ENCODE measurements at places on chromosomes 16 and 17. TPM values are rescaled to one million over a fixed set of nuclear protein-coding genes. Genes with fewer than 3 reads are reported as not detected.
A peak's percentile ranks its signal among the peaks of the same experiment; 100 is the strongest.

Gene GPR142
- polyA plus RNA-seq: not detected

GRCh38 chr17:78899361-78900260 is 3.4 kb downstream of the CEP295NL start:
- no peaks in the 10 kb centered on the region for H3K36me3 ChIP-seq
- no peak overlapping the region for H3K4me3 ChIP-seq
- peak; percentile 63 for DNase-seq
- H3K4me1 ChIP-seq: peaks cover 73% of the 10 kb centered on the region

DNA sequence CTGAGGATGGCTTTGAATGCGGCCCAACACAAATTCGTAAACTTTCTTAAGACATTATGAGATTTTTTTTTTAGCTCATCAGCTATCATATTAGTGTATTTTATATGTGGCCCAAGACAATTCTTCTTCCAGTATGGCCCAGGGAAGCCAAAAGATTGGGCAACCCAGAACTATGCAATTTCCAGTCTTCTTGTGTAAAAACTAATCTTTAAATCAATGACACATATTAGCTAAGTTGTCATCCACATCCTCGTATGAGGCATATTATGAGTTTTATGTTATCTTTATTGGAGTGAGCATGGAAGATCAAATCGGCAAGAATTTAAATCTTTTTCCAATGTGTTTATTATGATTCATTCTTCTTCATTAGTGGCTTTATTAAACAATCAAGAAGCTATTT is 198.6 kb upstream of the HSBP1 start:
- H3K36me3 ChIP-seq: no peaks in the 10 kb centered on the region
- H3K4me3 ChIP-seq: no peak overlapping the region
- H3K27ac ChIP-seq: no peak overlapping the region
- no peaks in the 10 kb centered on the region for H3K27me3 ChIP-seq
- H3K4me1 ChIP-seq: no peaks in the 10 kb centered on the region

DNA sequence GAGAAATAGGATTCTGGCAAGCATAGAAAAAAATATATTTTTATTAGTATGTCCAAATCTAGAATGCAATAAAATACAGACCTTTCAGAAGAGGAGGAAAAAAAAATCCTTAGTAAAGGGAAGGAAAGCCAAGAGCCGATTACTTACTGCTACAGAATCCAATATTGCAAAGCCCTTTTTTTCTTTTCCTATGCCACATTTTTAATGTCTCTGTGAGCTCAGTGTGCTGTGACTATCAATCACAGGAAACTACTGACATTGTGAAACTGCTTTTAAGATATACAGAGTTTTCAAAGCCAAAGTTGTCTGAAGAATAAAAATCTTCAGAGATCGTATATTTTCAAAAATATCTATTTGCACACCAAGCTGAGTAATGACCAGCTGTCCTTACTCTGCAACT is 120.4 kb downstream of the CHD9NB start:
- DNase-seq: no peak
- no peak overlapping the region for H3K4me3 ChIP-seq
- no peaks in the 10 kb centered on the region for H3K27me3 ChIP-seq
- no peaks in the 10 kb centered on the region for H3K36me3 ChIP-seq

Gene LGALS9C
- polyA plus RNA-seq: not detected

- DNase-seq: no peak
- no peaks in the 10 kb centered on the region for H3K4me1 ChIP-seq
- peaks cover 2% of the 10 kb centered on the region for H3K36me3 ChIP-seq
- H3K27ac ChIP-seq: no peak overlapping the region
Measured at GRCh38 chr17:80765241-80765961, 220.8 kb downstream of the RPTOR start.

- H3K36me3 ChIP-seq: no peaks in the 10 kb centered on the region
- H3K27ac ChIP-seq: no peak overlapping the region
- peaks cover 28% of the 10 kb centered on the region for H3K27me3 ChIP-seq
- DNase-seq: no peak
Measured at GRCh38 chr17:73690676-73691075, 46.4 kb upstream of the SDK2 start.

Gene KIF18B
- 0.80 TPM for polyA plus RNA-seq

- DNase-seq: no peak
- H3K36me3 ChIP-seq: peaks cover 30% of the 10 kb centered on the region
- H3K27me3 ChIP-seq: no peaks in the 10 kb centered on the region
- no peak overlapping the region for H3K27ac ChIP-seq
Measured at GRCh38 chr17:1033503-1033902, 36.6 kb downstream of the TIMM22 start.

DNA sequence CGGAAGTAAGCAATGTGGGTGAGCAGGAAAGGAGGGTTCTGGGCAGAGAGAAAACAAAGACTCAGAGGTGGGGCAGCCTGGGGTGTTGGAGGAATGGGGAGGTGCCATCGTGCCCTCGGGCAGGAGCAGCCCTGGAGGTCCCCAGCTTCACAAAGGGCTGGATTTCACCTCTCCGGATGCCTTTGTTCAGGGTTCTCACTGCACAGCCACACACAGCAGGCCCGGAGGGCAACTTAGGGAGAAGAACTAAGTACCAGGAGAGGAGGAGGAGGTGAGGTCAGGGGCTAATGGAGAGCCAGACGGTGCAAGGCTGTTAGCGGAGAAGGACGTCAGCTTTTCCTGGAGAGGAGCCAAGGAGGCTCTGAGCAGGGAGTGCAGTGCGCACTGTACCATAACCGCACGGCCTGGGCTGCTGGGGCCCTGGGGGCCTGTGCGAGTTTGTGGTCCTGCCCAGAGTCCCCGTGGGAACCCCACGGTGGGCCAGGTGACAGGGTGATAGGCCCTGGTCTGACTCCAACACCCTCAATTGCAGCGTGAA is 9.3 kb downstream of the ARRB2 start:
- no peak for DNase-seq
- no peak overlapping the region for H3K27ac ChIP-seq
- H3K4me3 ChIP-seq: no peak overlapping the region
- no peaks in the 10 kb centered on the region for H3K27me3 ChIP-seq
- H3K36me3 ChIP-seq: peaks cover 39% of the 10 kb centered on the region

DNA sequence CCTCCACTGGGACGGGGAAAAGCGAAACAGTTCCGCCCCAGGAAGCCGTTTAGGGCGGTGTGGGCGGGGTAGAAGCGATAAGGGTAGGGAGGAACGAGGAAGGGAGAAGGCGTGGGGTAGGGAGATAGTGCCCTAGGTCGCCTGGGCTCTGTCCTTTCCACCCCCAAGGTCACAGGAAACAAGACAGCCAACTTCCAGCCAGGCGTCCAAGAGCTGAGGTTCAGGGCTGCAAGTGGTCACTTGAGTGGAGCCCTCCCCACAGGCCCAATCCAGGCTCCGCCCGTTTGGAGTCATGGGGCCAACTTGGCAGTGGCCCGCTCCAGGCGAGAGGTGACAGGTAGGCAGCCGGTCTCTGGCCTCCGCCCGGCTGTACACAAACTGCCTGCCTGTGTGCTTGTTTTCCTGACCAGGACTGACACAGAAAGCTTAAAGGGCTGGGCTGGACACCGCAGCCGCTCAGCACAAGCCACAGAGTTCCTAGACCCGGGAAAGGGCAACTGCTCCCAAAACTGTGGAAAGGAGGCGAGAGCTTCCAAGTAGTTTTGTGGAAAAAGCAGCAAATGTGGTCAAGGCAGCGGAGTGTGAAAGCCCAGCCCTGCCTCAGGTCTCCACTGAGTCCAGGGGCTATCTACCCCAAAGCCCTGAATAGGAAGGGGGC is at the start of gene RILP:
TSS of gene RILP (minus strand) at position 23 of the 658 bp plus-strand sequence. CDS start 62 bp downstream, outside the sequence.
- peak within 1 kb of the TSS; percentile 85 for H3K4me3 ChIP-seq
- H3K4me1 ChIP-seq: peaks cover 54% of the 10 kb centered on the region
- peaks cover 45% of the 10 kb centered on the region for H3K36me3 ChIP-seq

DNA sequence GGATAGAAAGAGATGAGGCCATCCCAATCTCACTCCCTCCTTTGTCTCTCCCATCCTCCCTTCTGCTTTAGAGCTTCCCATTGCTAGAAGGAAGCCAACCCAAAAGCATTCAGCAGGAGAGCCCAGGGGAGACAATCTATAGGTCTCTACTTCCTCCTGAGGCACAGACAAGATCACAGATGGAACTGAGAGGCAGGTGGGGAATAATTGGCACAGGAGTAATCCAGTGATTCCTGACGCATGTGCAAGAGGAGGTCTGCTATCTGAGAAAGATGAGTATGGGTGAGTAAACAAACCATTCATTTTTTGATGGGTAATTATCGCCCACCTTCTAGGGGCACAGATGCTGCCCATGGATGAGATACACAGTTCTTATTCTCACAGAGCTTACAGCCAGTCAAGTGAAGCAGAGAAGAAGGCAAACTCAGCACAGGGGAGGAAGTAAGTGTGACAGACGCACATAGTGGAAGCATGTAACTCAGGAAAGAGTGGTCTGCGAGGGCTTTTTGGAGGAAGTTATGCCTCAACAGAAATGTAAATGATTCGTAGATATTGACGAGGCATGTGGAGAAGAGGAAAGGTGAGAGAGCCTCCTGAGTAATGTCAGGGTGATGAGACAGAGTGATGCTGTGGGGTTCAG is 88.9 kb upstream of the HLF start:
- H3K27ac ChIP-seq: no peak overlapping the region
- no peak for DNase-seq
- no peaks in the 10 kb centered on the region for H3K27me3 ChIP-seq
- no peaks in the 10 kb centered on the region for H3K4me1 ChIP-seq

- H3K27ac ChIP-seq: no peak overlapping the region
- H3K4me3 ChIP-seq: no peak overlapping the region
- H3K4me1 ChIP-seq: peaks cover 9% of the 10 kb centered on the region
- DNase-seq: no peak
- H3K27me3 ChIP-seq: no peaks in the 10 kb centered on the region
- no peaks in the 10 kb centered on the region for H3K36me3 ChIP-seq
Measured at GRCh38 chr17:1294157-1294717, 14.8 kb downstream of the TRARG1 start.

Gene BTBD17
- polyA plus RNA-seq: not detected

- H3K27ac ChIP-seq: peak overlapping the region; percentile 89
- no peaks in the 10 kb centered on the region for H3K27me3 ChIP-seq
- peaks cover 44% of the 10 kb centered on the region for H3K4me1 ChIP-seq
- no peak for DNase-seq
Measured at GRCh38 chr17:68790931-68791330, 164.3 kb downstream of the ABCA8 start.

DNA sequence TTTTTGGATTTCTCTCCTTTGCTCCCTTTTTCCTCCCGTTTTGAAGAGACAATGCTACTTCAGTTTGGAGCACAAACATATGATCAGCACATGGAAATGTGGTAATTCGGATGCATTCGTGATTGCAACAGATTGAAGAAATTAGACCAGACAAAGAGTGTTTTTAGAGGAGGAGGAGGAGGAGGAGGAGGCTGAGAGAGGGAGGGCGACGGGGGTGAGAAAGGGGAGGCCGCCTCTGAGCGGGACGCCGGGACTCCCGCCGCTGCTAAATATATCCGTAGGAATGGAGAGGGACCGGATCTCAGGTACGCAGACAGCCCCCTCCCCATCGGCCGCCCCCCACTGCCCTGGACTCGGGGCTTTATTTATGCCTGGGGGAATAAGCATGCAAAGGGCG is 179.3 kb downstream of the SEC14L1 start:
- peaks cover 49% of the 10 kb centered on the region for H3K4me1 ChIP-seq
- no peaks in the 10 kb centered on the region for H3K36me3 ChIP-seq
- no peak for DNase-seq
- peak overlapping the region; percentile 87 for H3K27ac ChIP-seq
- no peaks in the 10 kb centered on the region for H3K27me3 ChIP-seq

- peaks cover 18% of the 10 kb centered on the region for H3K4me1 ChIP-seq
- H3K27ac ChIP-seq: peak overlapping the region; percentile 99
- H3K36me3 ChIP-seq: no peaks in the 10 kb centered on the region
- no peak for DNase-seq
- H3K4me3 ChIP-seq: peak overlapping the region; percentile 89
Measured at GRCh38 chr17:67992548-67993152, 3.6 kb downstream of the C17orf58 start.

DNA sequence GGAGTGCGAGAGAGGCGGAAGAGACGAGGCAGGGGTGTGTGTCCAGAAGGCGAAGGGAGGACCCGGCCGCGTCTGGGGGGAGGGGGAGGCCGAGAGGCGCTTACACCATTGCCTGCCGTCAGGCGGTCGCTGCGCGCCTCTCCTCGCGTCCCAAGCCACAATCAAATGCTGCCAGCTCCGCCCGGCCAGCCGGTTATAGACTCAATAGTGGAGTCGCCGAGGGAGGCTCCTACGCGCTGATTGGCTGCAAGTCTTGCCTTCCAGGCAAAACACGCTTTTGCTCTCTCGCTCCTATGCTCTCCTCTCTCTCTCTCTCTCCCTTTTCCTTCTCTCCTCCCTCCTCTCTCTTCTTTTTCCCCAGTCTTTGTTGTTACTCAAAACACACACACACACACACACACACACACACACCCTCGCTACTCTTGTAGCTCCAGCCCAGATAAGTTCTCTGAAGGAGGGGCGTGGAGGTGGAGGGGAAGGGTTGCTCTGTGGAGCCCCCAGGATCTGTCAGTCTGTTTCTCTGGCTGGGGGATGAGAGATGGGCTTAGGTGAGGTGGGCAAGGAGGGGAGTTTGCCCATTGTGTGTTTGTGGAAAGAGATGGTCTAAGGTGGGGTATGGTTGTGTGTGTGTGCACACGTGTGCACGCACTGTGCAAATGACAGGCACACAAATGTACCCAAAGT is at the start of gene DLX3:
TSS of gene DLX3 (minus strand) at position 170 of the 684 bp plus-strand sequence. CDS start 226 bp downstream, outside the sequence.
- peak within 1 kb of the TSS; percentile 47 for H3K4me3 ChIP-seq
- peak; percentile 64 for DNase-seq
- H3K27ac ChIP-seq: no peak within 1 kb of the TSS
- H3K27me3 ChIP-seq: peaks cover 96% of the 10 kb centered on the region
- peaks cover 31% of the 10 kb centered on the region for H3K4me1 ChIP-seq

Gene CPHXL2
- polyA plus RNA-seq: not detected

DNA sequence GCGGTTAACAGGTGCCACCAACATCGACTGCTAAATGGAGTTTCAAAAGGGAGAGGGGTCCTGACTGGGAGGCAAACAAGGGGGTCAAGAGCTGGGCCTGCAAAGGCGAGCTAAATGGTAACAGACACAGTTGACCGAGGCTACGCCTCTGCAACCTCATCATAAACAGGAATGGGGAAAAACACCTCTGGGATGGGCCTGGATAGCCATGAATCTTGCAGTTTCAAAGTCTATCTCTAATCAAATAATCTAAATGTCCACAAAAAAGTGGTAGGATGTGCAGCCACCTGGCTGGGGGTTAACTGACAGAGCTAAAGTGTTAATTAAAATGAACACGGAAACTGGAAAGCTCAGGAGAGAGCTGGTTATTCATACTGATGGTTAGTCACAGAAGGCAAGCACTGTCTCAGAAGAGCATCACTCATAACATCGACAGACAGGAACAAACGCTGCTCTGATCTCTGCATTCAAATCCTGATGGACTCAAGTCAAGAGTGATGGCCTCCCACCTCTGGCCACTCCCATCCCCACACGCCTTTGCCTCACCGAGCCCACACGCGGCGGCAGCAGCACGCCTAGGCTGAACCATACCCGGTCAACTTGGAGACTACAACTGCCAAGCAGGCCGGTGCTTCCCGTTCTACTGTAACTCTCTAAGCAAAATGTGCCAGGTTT is 56.3 kb downstream of the CREBBP start:
- DNase-seq: no peak
- no peaks in the 10 kb centered on the region for H3K27me3 ChIP-seq
- H3K27ac ChIP-seq: no peak overlapping the region
- H3K4me3 ChIP-seq: no peak overlapping the region
- peaks cover 8% of the 10 kb centered on the region for H3K36me3 ChIP-seq

- H3K27ac ChIP-seq: peak overlapping the region; percentile 94
- peaks cover 17% of the 10 kb centered on the region for H3K4me1 ChIP-seq
- no peaks in the 10 kb centered on the region for H3K27me3 ChIP-seq
- H3K4me3 ChIP-seq: peak overlapping the region; percentile 85
Measured at GRCh38 chr16:526181-527014, 1.1 kb upstream of the CAPN15 start.

Gene NTN3
- polyA plus RNA-seq: not detected

Gene DNAH9
- 0.10 TPM for polyA plus RNA-seq
